ENCODE measurements at places on chromosomes 6 and 20.

DNA sequence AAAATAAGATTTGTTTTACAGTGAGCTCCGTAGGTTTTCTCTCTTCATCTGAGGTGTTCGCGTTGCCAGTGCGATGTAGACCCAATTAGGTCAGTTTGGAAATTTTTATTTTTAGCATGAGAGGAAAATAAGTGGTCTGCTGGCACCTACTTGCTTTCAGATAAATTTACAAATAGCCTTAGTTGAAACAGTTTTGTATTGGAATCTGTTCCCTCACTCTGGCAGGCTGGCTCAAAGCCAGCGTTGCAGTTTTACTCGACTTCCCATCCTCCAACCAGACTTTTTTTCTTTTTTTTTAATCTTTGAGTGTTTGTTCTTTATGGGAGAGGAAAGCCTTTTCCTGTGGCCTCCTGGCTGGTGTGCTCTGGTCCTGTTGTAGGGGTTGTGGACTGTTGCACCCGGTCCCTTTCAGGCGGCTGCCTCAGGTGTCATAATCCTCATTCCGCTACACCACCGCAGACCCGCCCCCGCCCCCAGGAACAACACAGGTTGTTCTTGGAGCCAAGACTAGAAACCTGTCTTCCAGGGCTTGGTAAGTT, 46.7 kb downstream of the TIAM2 start:
- no peak for DNase-seq

DNA sequence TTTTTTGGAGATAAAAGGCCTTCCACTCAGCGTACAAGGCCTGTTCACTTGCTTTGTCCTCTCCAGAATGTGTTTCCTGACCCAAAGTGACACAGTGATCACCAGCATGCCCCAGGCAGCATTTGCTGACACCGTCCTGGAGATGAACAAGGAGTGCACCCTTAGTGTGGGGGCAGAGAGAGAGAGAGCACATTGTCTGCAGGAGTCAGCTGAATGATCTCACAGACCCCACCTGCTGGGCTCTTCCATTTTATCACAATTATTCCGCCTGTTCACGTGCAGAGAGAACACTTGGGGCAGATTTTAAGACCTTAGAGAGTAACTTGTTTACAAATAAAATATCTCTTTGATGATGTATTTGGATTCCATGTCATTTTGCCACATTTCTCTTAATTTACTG, 22.4 kb upstream of the MAS1L start:
- DNase-seq = no peak

- peak; percentile 5 for DNase-seq
Observed at GRCh38 chr20:51661609-51662178, 106.5 kb downstream of the ATP9A start.

GRCh38 chr6:118514689-118515088, 33.4 kb upstream of the PLN start:
- DNase-seq = no peak

GRCh38 chr20:23205611-23206041, 119.5 kb upstream of the CD93 start:
- DNase-seq = no peak

DNA sequence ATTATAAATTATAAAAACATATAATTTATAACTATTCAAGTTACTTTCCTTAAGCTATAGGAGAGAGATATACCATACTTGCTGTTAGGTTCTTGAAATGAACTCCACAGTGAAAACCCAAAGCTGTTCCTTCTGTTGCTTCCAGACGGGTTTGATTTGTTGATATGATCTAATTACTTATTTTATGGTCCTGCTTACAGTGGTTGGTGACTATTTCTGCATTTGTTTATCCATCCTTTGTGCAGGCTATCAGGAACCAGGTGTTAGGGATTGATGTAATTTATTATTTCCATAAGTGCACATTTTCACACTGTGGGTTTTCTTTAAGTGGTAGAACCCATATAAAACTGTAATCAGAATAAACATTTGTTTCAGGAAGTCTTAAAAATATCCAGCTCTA, 167.1 kb downstream of the KIF6 start:
- no peak for DNase-seq

GRCh38 chr6:45072016-45072415, 256.1 kb upstream of the RUNX2 start:
- DNase-seq = no peak

DNA sequence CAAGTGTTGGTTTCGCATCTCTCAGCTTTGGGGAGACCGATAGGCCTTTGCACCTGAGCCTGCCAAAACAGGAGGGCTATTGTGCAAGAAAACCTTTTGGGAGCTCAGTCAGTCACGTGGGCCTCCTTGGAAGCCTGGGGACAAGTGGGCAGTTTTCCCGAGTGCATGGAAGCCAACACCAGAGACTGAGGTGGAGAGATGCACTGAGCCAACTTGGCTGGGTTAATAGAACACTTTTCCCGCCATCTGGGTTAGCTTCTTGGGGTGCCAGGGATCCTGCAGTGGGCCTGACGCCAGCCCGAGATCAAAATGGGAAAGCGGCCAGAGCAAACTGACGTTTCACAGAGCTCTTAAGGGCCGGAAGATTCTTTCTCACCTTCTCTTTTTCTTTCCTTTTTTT, 2.8 kb upstream of the OOEP start:
- DNase-seq = no peak

DNA sequence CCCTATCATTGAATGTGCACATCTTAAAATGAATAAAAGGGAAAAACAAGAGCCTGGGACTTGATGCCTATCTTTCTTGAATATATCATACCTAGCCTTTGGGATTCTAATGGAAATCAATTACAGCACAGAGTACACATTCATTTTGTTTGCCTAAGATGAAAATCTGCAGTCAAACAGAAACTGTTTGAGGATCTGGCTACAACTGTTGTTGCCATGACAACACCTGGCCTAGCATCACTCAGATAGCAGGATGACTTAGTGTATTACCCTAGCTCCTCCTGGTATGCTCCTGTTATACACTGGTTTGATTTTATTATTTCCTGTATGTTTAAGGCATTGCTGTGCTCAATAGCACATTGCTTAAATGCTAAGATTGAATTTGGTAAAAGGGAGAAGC, 71.5 kb upstream of the LAMP5 start:
- DNase-seq = no peak

DNA sequence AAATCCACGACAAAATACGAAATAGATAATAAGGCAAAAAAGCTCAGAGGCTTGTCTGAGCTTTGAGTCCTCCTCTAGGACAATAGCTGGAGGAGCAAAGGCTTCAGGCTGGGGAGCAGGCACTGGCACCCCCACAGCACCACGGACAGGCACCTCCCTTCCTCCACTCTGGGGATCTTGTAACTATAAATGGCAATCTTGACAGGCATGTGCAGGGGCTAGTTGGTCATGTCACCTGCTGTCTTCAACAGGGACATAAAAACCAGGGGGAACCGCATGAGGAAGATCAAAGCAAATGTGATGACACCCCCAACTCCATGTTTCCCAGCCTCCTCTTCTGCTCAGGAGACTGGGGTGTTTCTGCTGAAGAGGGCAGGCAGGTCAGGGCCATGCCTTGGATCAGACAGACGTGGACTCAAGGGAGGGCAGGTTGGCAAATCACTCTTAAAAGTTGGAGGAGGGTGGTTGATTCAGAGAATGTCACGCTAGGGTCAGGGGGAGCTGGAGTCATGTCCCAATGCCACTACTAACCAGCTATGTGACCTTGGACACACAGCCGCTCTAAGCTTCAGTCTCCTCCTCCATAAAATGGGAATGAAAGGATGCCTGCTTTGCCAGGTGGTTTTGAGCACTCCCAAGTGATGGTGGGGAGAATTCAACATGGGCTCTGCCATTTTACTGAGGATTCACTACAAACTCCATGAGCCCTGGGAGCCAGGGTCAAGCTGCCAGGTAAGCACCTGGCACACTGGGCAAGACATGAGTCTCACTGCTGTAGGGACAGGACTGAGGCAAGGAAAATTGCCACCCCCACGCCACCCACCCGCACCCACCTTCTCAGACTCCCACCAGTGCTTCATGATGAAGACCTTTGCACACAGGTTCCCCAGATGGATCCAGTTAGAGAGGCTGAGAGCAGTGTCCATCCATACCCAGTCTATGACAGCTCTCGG, 48.0 kb downstream of the NPEPL1 start:
- DNase-seq = no peak

- no peak for DNase-seq
Observed at GRCh38 chr6:148525453-148525852, 182.8 kb downstream of the SASH1 start.

GRCh38 chr20:32536851-32537656, 48.1 kb downstream of the NOL4L start:
- no peak for DNase-seq

DNA sequence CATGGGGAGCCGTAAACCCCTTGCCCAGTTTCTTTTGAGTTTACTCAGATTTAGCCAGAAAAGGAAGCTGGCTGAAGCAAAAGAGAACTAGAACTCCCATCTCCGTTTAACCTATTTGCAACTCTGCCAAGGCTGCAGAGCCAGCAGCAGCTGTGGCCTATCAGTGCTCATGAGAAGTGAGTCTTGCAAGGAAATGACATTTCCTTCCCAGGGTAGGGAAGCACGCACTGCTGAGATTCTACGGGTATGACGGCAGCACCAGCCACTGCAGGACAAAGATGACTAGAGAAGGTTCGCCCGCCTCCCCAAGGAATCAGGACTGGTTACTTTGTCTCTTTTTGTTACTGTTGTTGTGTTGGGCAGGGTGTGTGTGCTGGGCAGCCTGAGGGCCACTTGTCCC, 47.6 kb downstream of the PPP1R3G start:
- no peak for DNase-seq

- no peak for DNase-seq
Observed at GRCh38 chr6:144159223-144159622, 8.9 kb downstream of the STX11 start.

DNA sequence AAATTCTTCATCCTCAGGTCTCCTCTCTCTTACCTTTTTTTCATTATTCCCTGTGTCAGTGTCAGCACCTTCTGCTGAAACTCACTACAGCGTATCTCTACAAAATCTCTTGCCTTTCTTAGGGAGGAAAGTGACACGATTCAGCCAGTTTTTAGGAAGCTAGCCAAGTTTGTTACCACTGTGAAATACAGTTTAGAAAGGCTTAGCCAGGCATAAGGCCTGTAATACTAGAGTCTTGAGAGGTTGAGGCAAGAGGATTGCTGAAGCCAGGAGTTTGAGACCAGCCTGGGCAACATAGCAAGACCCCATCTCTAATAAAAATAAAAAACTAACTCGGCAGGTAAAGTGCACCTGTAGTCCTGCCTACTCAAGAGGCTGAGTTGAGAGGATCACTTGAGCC, 16.7 kb downstream of the TAB2 start:
- no peak for DNase-seq

- no peak for DNase-seq
Observed at GRCh38 chr20:635893-636338, 17.1 kb downstream of the SRXN1 start.

GRCh38 chr20:40868551-40869217, 159.9 kb upstream of the TOP1 start:
- DNase-seq = no peak

DNA sequence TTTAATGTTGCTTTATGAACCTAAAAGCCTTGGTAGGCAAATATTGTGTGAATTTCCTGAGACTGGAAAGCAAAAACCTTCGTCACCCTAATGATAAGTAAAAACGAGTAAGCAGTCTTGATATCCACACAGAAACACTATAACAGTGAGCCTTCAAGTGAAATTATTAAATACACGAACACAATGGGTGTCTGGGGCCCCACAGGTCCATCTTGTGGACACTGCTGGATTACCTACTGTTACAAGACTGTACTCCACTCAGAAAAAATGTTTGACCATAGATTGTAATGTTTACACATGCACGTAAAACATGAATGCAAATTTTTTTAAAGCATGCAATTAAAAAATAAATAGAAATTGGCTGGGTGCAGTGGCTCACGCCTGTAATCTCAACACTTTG, 466.9 kb downstream of the CD83 start:
- DNase-seq = no peak

- DNase-seq = no peak
Observed at GRCh38 chr6:64160486-64160885, 524.9 kb downstream of the PHF3 start.

DNA sequence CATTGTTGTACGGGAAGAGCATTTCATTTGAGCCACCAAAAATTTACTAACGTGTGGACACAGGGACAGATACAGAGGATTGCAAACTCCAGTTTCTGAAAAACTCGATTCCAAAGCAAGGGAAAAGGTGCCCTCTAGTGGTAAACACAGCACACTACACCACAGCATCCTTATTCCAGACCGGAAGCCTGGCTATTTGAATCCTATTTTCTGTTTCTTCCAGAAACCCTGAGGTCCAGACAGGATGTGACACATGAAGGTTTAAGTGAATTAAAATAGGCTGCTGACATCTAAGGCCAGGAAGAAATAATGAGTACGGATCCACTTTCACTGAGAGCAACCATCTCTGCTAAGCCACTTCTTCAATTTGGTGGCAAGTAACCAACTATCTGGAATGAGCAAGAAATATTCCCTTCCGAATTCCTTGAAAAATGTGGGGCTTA, 31.8 kb upstream of the GMPR start:
- no peak for DNase-seq
